ENCODE measurements at places on chromosomes 4 and X.

GRCh38 chrX:108439426-108439942 is at the start of gene COL4A5:
TSS of gene COL4A5 (plus strand) at chrX:108439838. CDS start at chrX:108440126, 288 bp downstream.
- DNase-seq = peak; percentile 86

DNA sequence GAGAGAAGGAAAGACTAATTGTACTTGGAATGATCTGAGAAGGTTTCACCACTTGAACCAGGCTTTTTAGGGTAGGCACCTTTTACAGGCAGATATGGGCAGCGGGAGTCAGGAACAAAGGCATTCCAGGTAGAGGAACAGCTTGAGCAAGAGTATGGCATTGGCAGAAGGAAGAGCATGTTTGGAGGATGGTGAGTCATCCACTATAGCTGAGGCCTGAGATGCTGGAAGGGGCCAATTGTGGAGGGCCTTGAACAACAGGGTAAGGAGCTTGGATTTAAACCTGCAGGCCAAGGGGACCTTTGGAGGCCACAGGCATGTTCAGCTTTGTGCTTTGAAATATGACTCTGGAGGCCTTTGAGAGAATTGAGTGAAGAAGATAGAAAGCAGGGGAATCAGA is 32.2 kb downstream of the PFKFB1 start:
- DNase-seq = no peak

DNA sequence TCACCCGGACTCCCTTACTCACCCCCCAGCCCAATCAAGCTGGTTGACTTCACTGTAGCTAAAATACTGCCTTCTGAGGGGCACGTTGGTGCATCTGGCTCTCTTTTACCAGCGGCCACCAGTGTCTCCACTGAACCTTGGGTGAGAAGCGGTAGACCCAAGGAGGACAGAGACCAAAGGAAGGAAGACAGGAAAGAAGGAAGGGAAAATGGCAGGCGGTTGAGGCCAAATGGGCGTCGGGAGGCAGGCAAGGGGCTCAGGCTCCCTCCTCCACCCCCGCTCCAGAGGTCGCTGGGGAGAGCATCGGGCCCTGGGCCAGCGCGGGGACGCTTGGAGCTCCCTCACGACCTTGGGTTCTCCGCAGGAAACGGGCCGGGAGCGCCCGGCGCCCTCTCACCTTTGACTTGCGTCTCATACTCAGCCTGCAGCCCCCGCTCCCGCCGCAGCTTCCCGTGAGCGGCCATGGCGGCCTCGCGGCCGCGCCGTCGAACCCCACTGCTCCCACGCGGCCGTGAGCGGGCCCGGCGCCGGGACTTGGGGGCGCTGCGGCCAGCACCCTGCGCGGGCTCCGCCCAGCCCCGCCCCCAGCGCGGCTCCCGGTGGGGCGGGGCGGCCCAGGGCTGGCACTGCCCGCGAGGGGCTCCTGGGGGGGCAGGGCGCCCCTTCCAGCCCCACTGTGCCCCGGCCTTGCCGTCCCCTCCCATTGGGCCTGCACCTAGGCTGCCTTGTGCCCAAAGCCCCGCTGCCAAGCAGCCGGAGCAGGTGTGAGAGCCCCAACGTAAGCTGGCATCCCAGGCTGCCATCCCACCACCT is at the start of gene ARHGAP4:
Gene ARHGAP4 (minus strand): TSS at position 526 of the 813 bp plus-strand sequence. CDS start 62 bp downstream, at position 464.
- DNase-seq = no peak

GRCh38 chrX:70504772-70505450 is 60.3 kb downstream of the DLG3 start:
- no peak for DNase-seq

DNA sequence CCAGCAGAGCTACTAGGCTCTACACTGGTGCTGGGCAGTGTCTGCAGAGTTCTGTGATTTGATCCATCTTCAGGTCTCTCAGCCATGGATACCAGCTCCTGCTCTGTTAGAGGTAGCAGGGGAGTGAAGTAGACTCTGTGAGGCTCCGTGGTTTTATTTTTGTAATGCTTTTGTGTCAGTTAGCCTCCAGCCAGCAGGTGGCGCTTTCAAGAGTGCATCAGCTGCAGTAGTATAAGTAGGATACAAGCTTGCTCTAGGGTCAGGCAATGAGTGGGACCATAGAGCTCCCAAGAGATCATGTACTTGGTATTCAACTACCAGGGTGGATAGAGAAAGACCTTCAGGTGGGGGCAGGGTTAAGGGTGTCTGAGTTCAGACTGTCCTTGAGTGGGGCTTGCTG is 362.5 kb upstream of the TRAM1L1 start:
- DNase-seq = no peak

DNA sequence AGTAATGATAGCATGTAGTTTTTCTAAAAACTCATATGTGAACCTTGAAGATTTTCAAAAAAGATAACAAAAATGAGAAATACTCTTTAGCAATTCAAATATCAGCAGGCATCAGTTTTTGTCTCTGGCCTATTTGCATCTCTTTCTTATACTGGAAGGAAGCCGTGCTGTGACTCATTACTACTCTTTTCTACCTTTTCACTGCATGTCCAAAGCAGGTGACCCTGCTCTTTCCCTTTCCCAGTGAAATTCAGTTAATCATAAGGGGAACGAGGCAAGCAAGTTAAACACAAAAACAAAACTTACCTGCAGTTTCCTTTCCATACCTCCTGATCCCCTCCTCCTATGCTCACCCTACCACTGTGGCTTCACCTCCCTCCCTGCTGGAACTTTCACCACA is 9.3 kb downstream of the SPATA4 start:
- no peak for DNase-seq

- no peak for DNase-seq
Observed at GRCh38 chr4:183626168-183626567, 32.8 kb downstream of the RWDD4 start.

DNA sequence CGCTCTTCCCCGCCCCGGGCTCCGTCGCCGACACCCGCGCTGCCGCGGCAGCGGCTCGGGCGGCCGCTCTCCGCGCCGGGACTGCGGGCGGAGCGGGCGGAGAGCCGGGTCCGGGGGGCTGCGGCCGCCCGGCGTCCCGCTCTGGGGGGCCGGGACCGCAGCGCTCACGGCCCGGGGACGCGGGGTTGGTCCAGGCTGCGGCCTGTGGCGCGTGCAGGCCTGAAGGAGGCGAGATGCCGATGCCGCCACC is 492 bp downstream of the GALNT7 start:
- no peak for DNase-seq

GRCh38 chrX:39601231-39602177 is 496.3 kb downstream of the BCOR start:
- no peak for DNase-seq

DNA sequence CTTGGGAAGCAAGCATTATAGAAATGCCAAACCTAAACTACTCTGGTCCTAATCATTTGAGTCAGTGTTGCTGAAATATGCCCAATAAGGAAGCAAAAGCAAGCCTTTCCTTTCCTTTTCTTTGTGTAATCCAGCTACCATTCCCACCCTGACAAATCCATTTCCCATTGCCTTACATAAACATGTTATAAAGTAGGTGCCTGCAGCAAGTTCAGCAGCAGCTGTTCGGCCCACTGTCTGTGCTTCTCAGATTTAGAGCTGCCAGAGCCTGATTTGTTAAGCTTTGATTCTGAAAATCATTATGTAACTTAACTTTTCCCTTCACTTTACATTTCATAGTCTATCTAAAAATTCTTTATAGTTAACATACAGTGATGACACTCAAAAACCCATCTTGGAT is 148.6 kb downstream of the EPHA5 start:
- no peak for DNase-seq

DNA sequence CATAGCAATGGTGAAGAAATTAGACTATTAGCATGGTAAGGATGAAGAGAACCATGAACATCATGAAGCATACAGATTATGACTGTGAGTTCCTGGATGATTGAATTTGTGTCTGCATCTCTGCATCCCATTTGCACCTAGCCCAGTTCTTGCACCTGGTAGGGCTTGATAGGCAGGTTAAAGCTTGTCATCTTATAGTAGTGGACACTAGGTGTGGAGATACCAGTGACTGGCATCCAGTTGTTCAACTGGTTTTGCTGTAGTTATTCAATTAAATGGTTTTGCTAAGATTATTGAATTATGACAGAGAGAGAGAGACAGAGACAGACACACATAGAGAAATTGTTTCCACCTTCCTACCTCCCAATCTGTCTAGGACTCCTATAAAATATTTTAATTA is 5.0 kb downstream of the ADH7 start:
- no peak for DNase-seq

- no peak for DNase-seq
Observed at GRCh38 chr4:7311205-7311604, 118.9 kb downstream of the SORCS2 start.

GRCh38 chr4:163790231-163790630 is 295.7 kb downstream of the TMA16 start:
- DNase-seq = no peak

- no peak for DNase-seq
Observed at GRCh38 chrX:151873096-151873495, 39.6 kb upstream of the MAGEA4 start.

- DNase-seq = peak; percentile 73
Observed at GRCh38 chrX:129738466-129739308, at the start of gene XPNPEP2. TSS of gene XPNPEP2 (plus strand) at chrX:129738979. CDS start at chrX:129739214, 235 bp downstream.

- DNase-seq = no peak
Observed at GRCh38 chrX:56805399-56805798, 76.4 kb downstream of the NBDY start.

DNA sequence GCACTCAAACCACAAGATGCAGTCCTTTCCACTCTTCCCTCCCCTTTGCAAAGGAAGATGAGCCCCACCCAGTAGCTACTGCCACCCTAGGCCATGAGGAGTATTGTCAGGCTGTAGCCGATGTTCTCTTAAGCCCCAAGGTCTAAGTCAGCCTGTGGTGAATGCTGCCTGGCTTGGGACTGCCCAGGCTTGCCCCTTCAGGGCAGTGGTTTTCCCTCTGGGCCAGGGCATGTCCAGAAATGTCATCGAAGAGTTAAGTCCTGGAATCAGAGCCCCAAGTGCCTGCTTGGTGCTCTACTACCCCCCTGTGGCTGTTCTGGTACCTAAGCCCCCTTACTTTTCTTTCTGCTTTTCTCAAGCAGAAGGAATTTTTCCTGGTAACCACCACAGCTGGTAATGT is 11.8 kb upstream of the PGK1 start:
- peak; percentile 23 for DNase-seq
